ENCODE measurements at places on chromosomes 5 and 9. TPM values are rescaled to one million over a fixed set of nuclear protein-coding genes. Genes with fewer than 3 reads are reported as not detected.

GRCh38 chr9:38164659-38165221 is 95.7 kb upstream of the SHB start:
- no peak for DNase-seq

GTF2H2 gene
- polyA plus RNA-seq = 18.5 TPM

ADAMTS6 gene
- polyA plus RNA-seq = 2.1 TPM

CXCL14 gene
- polyA plus RNA-seq = 36.6 TPM

DNA sequence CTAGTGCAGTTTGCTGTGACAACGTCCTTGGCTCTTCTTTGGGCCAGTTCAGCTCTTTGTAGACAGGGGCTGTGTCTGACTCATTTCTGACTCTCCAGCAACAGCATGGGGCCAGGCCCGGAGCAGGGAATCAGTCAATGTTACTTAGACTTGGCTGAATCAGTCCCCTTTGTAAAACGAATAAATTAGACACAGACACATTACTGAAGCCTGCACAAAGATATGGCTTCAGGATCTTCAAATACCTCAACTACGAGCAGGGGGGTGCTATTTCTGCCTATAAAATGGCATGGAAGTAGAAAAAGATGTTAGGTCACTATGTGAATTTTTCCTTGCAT is 204.7 kb downstream of the TTLL11 start:
- no peak for DNase-seq

CDH9 gene
- 8.1 TPM for polyA plus RNA-seq

DNA sequence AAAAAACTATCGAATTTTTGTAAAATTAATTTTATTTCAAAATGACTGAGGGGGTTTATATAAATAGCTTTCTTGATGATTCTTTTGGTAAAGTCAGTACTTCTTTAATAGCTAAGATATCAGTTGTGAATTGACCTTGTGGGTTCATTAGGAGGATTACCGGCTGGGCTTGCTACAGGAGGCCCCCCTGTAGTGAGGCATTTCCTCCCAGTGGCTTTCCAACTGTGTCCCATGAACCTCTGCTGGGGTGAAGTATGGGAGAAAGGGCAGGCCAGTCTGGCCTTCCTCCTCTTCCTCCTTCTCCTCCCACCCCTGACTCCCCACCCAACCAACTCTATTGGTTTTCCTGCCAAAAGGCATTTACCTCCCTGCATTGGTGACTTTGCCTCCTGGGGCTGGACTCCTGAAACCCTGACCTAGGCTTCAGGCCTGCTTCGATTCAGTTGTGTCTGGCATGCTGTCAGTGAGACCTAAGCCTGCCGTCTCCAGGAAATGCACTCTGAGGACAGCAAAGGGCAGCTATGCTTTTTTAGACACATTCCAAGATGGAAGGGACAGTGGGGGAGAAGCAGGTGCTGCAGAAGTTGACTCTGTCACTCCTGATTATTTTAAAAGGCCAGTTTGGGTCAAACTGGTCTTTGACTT is 144.8 kb downstream of the HSPA4 start:
- no peak for DNase-seq

DNA sequence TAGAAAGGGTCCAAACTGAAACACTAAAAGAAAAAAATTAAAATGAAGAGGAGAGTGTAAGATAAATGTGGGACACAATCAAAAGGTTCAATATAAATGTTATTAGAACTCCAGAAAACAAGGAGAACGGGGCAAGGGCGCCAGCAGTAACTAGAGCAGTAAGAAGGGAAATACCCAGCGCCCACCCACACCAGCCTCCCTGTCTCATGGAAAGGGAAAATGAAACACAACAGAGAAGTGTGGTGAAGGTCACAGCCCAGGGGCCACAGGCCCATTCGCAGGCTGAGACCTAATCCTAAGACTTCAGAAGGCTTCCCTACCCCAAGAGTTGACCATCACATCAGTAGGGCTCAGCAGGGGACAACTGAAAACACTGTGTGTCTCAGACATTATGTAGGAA is 45.8 kb upstream of the CLK4 start:
- DNase-seq = no peak

DNA sequence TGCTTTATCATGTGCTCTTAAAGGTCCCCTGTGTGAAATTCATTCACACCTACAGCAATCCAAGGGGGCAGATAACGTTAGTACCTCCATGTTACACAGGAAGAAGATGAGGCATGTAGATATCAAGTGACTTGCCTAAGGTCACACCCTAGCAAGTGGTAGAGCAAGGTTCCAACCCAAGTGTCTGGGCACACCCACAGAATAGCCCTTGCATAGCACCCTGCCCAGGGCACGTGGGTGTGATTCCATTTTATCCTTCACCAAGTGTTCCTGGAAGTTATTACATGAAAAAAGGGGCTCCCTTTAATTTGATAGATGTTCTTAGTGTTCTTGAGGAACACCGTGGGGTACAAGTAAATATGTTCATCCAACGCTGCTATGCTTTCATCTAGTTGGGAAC is 4.9 kb downstream of the TMEM171 start:
- no peak for DNase-seq

INSL6 gene
- polyA plus RNA-seq = 0.21 TPM

DNA sequence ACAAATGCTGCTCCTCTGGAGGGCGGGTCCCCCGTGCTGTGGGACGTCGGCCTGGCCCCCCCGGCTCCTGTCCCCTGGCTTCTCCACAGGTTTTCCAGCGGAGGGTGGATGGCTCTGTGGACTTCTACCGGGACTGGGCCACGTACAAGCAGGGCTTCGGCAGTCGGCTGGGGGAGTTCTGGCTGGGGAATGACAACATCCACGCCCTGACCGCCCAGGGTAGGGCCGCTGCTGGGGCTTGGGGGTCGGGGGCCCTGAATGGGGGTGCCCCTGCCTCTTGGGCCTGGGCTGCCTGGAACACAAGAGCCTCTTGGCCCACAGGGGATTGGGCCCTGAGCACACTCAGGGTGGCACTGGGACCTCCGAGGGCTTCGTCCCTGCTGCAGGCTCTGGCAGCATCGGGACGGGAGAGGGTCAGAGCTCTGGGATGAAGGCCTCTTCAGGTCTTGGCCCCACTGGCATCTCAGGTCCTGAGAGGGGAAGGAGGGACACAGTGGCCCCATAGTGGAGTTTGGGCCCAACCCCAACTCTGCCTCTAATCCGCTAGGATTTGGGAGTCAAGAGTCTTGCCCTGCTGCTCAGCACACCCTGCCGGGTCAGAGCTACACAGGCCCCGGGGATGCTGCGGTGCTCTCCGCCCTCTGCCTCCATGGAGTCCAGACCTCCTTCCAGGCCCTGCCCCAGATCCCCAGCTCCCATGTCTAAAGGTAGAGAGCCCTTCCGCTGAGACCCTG is 5.2 kb downstream of the FCN2 start:
- DNase-seq = no peak

GRCh38 chr9:130234340-130235260 is 31.0 kb upstream of the HMCN2 start:
- no peak for DNase-seq

DNA sequence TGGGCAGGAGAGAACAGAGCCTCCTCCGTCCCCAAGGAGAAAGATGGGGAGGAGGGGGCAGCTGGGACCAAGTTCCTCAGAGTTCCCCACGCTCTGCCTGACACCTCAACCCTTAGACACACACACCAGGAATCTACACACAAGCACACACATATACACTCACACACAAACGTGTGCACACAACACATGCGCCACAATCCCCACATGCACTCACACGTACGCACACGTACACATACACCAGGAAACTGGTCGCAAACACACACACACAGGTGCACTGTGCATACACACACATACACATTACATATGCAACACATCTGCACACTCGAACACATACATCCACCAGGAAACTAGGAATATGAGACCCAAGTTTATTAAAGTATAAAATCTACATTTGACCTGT is 50.4 kb downstream of the ROR2 start:
- no peak for DNase-seq
